ENCODE measurements at places on chromosomes 6 and 20.

GRCh38 chr6:155108070-155108820 is 113.1 kb downstream of the TIAM2 start:
- no peak for DNase-seq

DNA sequence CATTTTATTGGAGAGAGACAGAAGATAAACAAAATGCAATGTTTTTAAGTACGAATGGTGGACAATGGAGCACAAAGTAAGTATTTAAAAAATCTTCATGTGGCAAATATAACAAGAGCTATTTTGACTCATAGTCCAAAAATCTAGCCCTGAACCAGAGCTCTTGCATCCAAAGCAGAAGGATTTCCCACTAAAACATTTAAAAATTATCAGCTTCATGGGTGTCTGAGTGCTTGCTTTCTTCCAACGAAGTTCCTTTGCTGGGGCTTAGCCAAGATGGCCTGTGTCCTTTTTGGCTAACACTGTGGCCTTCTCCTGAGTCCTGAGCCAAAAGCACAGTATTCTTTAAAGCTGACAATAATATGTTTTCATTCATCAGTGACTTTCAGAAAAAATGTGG is 161.7 kb downstream of the RIMS1 start:
- no peak for DNase-seq

- DNase-seq = no peak
These were observed 7.1 kb downstream of the PRIM2 start for GRCh38 chr6:57324538-57324937.

GRCh38 chr6:11459079-11459610 is 78.4 kb upstream of the TMEM170B start:
- no peak for DNase-seq

- DNase-seq = no peak
These were observed 690.7 kb downstream of the DOK5 start for GRCh38 chr20:55166063-55166462.

GRCh38 chr6:113586413-113587077 is 270.6 kb upstream of the MARCKS start:
- no peak for DNase-seq
